ENCODE measurements at places on chromosomes 3 and 15. TPM values are rescaled to one million over a fixed set of nuclear protein-coding genes. Genes with fewer than 3 reads are reported as not detected.

SEMA3G gene
- 0.13 TPM for total RNA-seq

CA12 gene
- 3.7 TPM for total RNA-seq

TMIE gene
- total RNA-seq, result not detected

BNC1 gene
- total RNA-seq, result 10.5 TPM

GABRR3 gene
- total RNA-seq, result not detected

DNA sequence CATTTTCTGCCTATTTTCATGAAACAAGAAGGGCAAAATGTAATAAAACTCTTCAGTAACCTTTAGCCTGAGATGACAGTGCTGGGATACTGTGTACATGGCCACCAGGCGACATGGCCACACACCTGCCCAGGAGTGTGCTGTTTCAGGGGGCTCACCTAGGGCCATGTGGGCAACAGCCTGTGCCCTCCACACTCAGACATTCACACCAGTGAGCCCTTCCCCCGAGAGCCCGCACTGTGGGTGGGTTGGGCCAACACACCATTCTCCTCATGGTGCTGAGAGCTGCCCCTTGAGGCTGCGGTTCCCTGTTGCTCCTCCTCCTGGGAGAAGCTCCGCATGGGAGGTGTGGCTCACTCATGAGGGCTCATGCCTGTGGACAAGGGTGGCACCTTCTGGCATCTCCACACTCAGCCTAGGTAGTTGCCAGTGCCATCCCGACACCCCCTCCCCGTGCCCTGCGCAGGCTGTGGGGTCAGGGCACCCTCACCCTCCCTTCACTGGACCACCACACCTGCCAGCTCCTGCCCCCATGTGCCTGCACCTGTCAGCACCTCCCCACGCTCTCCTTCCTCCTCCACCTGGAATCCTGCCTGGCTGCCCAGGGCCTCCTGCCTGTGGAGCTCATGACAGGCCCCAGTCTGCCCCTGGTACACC, 19.7 kb downstream of the OCA2 start:
- H3K36me3 ChIP-seq, result no peaks in the 10 kb centered on the region
- no peak overlapping the region for H3K27ac ChIP-seq
- H3K27me3 ChIP-seq, result no peaks in the 10 kb centered on the region
- no peak for DNase-seq
- no peak overlapping the region for H3K4me3 ChIP-seq
- H3K4me1 ChIP-seq, result no peaks in the 10 kb centered on the region

GRCh38 chr15:63599401-63600000, 2.3 kb downstream of the FBXL22 start:
- no peak overlapping the region for H3K27ac ChIP-seq
- peaks cover 39% of the 10 kb centered on the region for H3K4me1 ChIP-seq
- no peak overlapping the region for H3K4me3 ChIP-seq
- DNase-seq, result peak; percentile 21

DNA sequence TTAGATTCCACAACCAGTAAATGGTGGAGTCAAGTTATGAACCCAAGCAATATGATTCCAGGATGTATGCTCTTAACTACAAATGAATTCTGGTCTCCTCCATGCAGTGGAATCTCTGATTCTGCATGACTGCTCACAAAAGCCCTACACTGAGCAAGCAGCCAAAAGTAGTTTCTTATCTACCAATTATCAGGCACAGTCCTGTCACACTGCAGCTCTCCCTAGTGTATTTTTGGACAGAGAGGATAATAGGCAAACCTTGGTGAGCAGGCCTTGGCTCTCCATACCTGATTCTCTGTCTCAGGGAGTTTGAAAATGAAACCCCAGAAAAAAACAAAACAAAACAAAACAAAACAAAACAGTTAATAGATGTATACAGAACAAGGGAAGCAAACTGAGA, 3.5 kb upstream of the SSR3 start:
- no peak overlapping the region for H3K4me3 ChIP-seq
- no peaks in the 10 kb centered on the region for H3K4me1 ChIP-seq
- no peak for DNase-seq
- peaks cover 13% of the 10 kb centered on the region for H3K36me3 ChIP-seq
- H3K27me3 ChIP-seq, result no peaks in the 10 kb centered on the region

- H3K27me3 ChIP-seq, result no peaks in the 10 kb centered on the region
- H3K4me1 ChIP-seq, result peaks cover 34% of the 10 kb centered on the region
- peak; percentile 76 for DNase-seq
- H3K36me3 ChIP-seq, result no peaks in the 10 kb centered on the region
- H3K4me3 ChIP-seq, result no peak overlapping the region
These were observed 12.9 kb upstream of the TMC3 start for GRCh38 chr15:81386947-81387346.

GRCh38 chr3:37262816-37263393, 88.5 kb upstream of the LRRFIP2 start:
- H3K27ac ChIP-seq, result peak overlapping the region; percentile 39
- DNase-seq, result peak; percentile 15
- H3K36me3 ChIP-seq, result peaks cover 5% of the 10 kb centered on the region
- H3K4me1 ChIP-seq, result peaks cover 8% of the 10 kb centered on the region

- no peaks in the 10 kb centered on the region for H3K36me3 ChIP-seq
- no peak for DNase-seq
- peaks cover 22% of the 10 kb centered on the region for H3K4me1 ChIP-seq
- no peaks in the 10 kb centered on the region for H3K27me3 ChIP-seq
These were observed 20.4 kb downstream of the BHLHE40 start for GRCh38 chr3:4999531-5000184.

GRCh38 chr3:156760333-156760732, 65.8 kb upstream of the LEKR1 start:
- H3K27ac ChIP-seq, result no peak overlapping the region
- H3K4me3 ChIP-seq, result no peak overlapping the region
- H3K36me3 ChIP-seq, result no peaks in the 10 kb centered on the region

- peaks cover 10% of the 10 kb centered on the region for H3K4me1 ChIP-seq
- no peaks in the 10 kb centered on the region for H3K27me3 ChIP-seq
- peak overlapping the region; percentile 73 for H3K4me3 ChIP-seq
- peak overlapping the region; percentile 97 for H3K27ac ChIP-seq
These were observed 611 bp downstream of the CTDSPL2 start for GRCh38 chr15:44427756-44428724.

DNA sequence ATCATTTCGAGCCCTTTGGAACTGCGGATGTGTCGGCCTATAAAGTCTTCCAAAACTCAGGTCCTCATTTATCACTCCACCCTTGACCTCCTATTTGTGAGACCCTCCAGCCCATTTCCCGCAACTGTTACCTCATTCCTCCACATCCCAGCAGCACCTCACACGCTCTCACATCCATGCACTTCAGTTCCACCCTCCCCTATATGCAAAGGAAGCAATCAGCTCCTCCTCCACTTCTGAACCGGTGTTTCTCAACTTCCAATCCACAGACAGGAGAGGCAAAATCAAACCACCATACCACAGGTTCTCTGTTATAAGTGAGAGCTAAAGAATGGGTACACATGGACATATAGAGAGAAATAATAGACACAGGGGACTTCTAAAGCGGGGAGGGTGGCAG, 36.7 kb upstream of the MECOM start:
- no peaks in the 10 kb centered on the region for H3K4me1 ChIP-seq
- H3K27ac ChIP-seq, result no peak overlapping the region
- H3K27me3 ChIP-seq, result 0 out of 2 replicates have a peak, but pooled peaks cover 6% of the 10 kb centered on the region

DNA sequence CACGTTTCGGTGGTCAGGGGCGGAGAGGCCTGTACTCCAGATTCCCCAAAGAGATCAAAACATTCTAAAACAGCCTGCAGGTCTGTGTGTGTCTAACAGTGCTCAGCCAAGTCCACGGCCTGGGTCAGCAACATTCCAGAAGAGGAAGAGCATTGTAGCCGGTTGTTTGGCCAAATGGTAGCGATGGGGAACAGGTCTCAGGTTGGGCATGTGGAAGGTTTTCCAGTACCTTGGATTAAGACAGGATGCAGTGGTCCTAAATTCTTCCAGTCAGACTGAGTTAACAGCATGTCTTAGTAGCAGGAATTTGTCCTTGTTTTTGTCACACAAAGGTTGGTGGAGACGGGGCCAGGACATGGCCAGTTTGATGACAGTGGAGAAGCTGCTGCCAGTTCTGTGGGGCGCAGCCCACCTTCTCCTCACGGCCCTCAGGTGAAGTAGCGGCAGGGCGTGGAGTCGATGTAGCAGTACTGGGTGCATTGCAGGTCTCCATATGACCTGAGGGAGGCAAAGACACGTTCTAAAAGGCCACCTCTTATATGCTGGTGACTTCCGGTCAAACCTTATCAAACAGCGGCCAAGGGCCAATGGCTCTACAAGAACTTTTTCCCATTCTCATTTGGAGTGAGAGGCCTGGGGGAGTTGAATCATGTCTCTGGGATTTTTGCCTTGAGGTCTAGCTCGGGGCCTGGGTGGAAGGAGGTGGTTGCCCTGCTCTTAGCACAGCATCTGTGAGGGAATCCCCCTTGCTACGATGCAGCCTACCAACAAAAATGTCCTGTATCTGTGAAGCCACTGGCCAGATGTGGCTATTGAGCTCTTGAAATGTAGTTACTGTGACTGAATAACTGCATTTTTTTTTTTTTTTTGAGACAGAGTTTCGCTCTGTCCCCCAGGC, 24.1 kb downstream of the EAF1 start:
- no peak for DNase-seq
- H3K27me3 ChIP-seq, result no peaks in the 10 kb centered on the region
- no peak overlapping the region for H3K27ac ChIP-seq

DNA sequence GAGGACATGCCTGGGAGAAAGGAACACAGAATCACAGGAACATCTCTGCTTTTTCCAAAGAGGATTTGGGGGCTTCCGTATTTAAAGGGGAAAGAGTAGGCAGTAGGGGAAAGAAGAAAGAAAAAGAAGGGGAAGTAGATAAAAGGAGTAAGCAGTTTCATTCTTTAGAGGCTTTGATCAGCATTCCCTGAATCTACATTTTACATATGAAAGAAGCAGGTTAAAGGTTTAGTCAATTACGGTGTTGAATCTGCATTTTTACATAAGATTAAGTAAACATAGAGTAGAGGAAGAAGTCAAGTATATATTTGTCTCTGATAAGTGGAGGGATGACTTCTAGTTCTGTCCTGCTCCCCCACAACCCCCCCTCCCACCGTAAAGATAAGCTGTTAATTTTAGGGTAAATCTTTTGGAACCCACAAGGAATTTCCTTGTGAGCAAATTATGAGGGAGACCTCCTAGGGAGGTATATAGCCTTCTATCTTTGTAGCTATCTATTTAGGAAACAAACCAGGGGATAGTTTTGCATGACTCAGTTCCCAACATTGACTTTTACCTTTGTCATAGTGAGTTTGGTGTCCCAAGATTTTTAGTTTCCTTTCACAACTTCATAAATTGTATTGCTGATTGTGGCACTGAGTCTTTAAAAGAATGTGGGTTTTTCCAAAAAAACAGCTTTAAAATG, 8.7 kb upstream of the P2RY12 start:
- H3K4me1 ChIP-seq, result peaks cover 28% of the 10 kb centered on the region
- H3K4me3 ChIP-seq, result no peak overlapping the region
- no peak for DNase-seq
- peak overlapping the region; percentile 53 for H3K27ac ChIP-seq
- no peaks in the 10 kb centered on the region for H3K36me3 ChIP-seq

DNA sequence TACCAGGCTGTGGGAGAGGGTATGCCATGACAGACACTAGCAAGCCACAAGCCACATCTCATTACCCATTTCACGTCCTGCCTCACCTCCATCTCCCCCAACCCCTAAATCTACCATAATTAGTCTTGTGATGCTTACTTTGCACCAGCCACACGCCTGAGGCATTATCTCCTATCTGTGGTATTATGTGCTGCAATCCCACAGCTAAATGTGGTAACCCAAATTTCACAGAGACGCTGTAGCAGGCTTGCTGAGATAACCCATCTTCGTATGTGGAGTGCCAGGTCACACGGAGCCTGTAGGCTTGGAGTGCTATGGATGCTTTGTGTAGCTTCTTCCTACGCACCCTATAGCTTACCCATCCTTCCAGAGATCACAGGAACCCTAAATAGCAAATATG, 256.7 kb upstream of the KCNH8 start:
- H3K27ac ChIP-seq, result no peak overlapping the region
- no peak for DNase-seq
- no peak overlapping the region for H3K4me3 ChIP-seq

DNA sequence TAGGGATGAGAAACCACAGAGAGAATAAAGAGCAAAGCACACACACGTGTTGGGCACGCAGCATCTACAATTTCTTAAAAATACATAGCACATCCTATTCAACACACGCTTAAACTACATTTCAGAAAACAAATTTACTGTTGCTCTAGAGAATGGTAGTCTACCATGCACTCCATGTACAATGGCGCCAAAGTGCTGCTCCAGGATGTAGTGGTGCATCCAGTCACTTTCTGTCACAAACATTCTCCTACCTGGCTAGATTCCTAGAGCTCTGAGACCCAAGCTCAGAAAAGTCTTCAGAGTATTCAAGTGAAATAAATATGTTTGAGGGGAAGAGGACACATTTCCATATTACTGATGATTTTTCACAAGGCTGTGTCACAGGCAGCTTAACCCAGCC, 374.3 kb downstream of the CTNNB1 start:
- DNase-seq, result no peak
- H3K36me3 ChIP-seq, result no peaks in the 10 kb centered on the region
- no peaks in the 10 kb centered on the region for H3K4me1 ChIP-seq
- no peaks in the 10 kb centered on the region for H3K27me3 ChIP-seq
- H3K4me3 ChIP-seq, result no peak overlapping the region
